Hematopoietic multipotent progenitor cell (in vitro differentiated cells): ENCODE measurements at places on chromosomes 6 and 20.

DNA sequence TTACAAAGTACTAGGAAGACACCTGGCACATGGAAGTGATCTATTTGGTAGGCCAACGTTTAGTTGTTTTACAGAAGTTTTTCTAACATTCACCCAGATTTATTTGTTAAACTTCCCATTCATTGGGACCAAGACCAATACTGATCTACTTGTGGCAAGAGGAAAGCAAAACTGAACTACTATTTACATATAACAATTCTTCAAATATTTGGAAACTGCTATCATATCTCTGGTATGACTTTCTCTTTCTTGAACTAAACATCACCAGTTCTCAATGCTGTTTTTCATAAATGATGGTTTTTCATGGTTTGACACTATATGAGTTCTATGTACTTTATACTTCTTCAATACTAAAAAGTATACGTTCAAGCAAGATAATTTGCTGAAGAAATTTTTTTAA lies 189.2 kb downstream of the ASCC3 start:
- no peak for DNase-seq

GRCh38 chr6:136647363-136647852 lies 97.2 kb upstream of the MAP7 start:
- DNase-seq = peak; percentile 79

- DNase-seq = no peak
These were observed 110.0 kb downstream of the GPX5 start for GRCh38 chr6:28635547-28636158.

DNA sequence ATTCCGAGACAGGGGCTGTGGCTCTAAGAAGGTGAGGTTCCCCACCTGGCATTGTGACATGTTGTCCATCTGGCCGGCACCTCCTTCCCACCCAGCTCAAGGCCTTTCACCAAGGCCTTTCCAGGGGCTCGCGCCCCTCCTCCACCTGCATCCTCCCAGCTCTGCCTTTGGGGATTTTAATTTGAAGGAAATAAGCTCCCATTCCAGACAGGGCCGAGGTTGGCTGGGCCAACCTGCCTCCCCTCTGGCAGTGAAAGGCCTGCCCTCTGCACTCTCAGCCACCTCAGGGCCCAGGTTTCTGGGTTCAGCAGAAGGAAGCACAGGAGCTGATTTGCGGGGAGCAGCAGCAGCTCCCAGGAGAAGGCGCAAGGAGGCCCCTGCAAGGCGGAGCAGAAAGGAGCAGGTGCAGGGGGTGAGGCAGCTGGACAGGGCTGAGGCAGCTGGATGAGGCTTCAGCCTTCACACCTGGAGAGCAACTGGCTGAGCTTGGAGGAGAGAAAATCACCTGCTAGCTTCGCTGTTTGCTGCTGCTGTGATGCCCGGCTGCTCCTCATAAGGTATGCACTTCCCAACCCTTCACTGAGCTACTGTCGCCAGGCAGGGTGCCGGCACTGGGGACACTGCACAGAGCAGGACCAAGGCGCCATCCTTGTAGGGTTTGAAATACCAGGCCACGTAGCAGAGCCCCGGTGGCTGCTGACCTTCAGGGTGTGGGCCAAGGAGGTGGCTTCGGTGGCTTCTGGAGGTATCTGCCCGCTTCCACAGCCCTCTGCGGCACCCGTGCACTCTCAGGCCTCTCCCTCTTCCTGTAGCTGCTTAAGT lies 147.0 kb downstream of the SYNDIG1 start:
- DNase-seq = no peak

GRCh38 chr20:19531446-19531845 lies 226.6 kb upstream of the RIN2 start:
- DNase-seq = no peak

DNA sequence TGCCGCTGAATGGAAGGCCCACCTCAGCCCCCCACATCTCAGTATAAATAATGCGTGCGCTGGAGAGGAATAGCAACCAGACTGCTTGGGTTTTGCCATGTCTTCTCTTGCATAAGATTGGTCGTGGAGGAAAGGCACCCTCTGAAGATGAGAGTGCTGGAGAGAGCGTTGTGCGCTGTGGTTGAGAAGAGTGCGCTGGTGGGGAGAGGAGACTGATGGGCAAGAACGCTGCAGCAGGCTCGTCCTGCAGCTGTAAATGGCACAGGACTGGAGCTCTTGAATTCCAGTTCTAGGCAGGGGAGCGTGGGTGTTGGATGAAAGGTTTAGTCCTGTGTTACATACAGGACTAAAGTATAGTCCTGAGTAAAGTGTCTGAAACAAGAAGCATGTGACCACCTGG lies 51.5 kb downstream of the RPRD1B start:
- DNase-seq = no peak
